Stimulated activated CD4-positive, alpha-beta T cell treated with anti-CD3 and anti-CD28 coated beads, Interleukin-4, amount 100 ng/mL, for 1 hour (primary cell): ENCODE measurements at places on chromosomes 16 and 17.

DNA sequence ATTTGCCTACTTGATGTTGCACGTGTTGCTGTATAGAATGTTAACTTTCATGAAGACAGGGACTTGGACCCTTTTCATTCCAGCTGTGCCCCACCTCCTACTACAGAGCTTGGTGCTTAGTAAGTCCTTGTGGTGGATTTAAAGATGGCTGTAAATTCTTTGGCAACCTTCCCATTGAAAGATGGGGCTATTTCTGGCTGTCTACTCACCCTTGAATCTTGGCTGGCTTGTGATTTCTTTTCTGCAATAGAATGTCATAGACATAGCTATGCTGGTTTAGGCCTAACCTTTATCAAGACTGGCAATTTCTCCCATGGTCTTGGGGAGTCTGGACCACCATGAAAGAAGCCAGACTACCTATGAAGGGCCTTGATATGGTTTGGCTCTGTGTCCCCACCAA lies 59.0 kb downstream of the ACSM2A start:
- DNase-seq = no peak

GRCh38 chr17:36848008-36848902 lies 89.0 kb upstream of the LHX1 start:
- no peak for DNase-seq

DNA sequence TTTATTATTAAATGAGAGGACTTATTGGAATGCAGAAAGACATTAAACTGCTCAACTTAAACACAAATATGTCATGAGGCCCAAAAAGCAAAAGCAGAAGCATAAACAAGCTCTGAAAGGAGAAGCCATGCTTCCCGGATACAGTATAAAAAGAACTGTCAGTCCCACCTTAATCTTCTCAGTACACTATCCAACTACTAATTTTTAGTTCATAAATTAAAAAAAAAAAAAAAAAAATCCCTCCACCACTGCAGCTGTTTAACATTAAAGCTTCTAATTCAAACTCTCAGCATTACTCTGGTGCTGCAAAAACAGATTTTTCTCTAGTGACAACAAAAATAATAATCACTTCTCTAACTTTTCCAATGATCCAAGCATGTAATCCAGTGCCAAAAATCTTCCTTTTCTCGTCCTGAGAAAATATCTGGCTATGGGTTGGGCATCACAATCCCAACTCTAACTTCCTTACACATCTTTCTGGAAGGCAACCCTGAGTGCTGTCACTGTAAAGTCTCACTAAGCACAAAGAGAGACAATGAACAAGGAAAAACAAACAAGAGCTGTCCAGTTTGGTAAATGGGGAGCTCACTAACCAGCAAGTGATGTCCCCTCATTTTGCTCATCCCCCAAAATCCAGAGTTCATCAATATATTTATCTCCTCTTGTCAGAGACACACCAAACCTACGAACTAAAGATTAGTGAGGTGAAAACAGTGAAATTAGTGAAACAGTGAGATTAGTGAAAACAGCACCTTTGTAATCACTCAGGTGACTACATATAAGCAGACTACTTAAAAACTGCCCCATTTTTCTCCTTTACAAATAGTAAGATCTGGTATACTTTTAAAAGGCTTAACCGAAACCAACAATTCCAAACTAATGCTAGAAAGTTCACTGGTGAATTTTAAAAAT lies 5.5 kb downstream of the USP32 start:
- DNase-seq = no peak

DNA sequence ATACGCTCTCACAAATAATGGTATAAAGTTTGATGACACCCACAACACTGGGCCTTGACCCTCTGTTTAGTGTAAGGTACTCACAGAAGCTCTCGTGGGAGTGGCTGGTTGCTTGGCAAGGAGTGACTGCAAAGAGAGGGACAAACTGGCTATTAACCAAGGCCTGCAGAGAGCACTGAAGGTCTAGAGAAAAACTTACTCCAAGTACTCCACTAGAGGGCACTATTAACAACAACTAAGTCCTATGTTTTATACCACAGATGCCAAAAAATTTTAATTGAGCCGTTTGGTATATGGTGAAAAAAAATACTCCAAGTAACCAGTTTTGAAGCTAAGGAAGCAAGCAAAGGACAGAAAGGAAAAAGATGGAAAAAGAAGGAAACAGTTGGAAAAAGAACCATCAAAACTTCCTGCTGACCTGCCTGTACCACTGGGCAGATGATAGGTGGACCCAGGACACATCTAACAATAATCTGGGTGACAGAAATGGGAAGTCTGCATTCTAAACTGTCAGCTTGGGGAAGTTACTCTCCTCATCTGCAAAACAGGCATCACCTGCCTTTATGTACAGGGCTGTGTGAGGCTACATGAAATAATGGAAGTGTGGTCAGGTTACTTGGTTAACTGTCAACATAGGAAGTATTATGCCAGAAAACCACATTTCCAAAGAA lies 23.2 kb downstream of the DYNC1LI2 start:
- no peak for DNase-seq

DNA sequence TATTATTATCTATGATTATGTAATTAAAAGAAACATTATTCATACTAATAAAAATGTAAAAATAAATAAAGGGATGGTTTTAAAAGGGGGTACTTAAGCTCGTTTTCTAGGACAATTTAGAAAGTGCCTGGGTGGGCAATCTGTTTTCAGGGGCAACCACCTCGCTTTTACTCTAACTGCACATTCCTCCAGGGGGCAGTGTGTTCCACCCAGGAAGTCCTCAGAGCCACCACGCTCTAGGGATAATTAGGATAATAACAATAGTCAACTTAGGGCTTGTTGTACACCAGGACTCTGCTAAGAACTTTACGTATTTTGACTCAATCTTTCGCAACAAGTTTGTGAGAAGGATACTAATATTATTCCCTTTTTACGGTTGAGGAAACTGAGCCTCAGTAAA lies 396.7 kb upstream of the MAF start:
- no peak for DNase-seq

DNA sequence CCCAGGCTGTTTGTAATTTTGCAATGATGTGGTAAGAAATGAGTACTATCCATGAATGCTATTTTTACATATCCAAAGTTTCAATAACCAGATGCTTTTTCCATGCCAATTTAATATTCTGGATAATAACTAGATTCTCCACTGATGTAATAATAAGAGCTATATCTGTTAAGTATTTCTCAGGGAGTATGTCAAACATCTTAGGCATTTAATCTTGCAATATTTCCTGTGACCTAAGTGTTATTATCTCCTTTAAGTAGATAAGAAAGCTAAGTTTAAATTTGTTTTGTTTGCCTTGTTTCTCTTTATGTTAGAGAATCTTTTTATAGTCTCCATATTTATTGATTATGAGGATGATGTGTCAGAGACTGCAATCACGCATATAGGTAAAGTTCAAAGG lies 32.3 kb upstream of the HS3ST3A1 start:
- no peak for DNase-seq

DNA sequence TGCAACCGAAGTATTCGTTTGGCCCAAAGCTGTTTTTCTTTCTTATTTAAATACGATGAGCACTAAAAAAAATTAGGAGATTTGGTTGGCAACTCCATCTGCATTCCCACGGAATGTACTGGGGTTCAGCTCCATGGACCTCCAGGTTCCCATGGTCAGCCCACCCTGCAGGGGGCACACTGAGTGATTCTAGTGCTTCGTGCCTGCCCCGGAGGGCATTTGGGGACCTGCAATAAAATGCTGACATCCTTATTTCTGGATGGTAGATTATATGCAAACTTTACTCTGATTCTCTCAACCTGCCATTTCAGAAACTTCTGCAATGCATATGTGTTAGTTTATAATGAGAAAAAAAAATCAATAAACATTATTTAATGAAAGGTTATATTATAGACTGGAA lies 339.4 kb downstream of the XYLT1 start:
- DNase-seq = no peak

GRCh38 chr16:17448640-17449638 lies 21.8 kb downstream of the XYLT1 start:
- DNase-seq = peak; percentile 13

GRCh38 chr16:873889-874288 lies 73.4 kb upstream of the GNG13 start:
- DNase-seq = no peak

DNA sequence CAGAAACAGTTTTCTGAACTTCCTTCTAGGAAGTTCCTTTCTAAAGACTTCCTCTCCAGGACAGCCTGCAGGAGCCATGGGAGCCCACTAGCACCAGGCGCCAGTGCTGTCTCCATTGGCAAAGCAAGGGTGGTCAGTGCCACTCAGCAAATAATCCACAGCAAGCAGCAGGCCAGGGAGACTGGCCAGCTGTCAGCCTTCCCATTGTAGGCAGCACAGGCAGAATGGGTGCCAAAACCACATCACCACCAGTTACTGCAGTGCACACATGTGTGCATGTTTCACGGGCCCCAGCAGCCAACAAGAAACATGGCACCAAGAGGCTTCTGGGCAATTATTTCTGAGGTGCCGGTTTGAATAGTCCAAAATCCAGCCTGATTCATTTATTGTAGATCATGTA lies 26.7 kb downstream of the DNASE1 start:
- DNase-seq = no peak

DNA sequence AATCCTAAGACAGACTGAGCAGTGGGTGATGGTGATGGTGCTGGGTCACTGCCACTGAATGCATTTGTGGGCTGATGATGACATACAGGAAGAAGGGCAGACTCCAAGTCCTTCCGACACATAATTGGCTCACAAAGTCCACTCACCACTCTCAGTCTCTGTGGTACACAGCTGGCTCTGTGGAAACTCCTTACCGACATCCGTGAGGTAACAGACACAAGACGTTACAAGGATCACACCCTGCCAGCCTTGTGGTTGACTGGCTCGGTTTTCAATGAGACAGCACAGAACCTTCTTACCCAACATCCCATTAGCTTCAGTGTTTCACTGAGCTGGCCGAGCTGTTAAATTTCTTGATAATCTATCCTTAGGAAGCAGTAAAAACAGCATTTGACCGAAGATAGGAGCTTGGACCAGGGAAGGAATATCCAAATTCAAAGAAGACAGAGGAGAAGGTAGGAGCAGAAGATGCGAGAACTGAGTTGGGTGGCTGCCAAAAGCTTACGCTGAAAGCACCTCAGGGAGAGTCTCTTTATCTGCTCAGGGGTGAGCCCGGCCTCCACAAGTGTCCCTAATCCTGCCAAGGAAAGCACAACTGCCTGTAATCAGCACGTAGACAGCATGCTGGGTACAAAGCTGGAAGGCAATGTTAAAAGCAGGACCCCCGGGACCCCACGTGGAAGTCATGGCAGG lies 5.5 kb upstream of the MXRA7 start:
- DNase-seq = no peak

GRCh38 chr16:72811188-72811720 lies 236.7 kb downstream of the ZFHX3 start:
- no peak for DNase-seq

GRCh38 chr16:57622361-57623250 lies 5.8 kb upstream of the ADGRG1 start:
- no peak for DNase-seq

DNA sequence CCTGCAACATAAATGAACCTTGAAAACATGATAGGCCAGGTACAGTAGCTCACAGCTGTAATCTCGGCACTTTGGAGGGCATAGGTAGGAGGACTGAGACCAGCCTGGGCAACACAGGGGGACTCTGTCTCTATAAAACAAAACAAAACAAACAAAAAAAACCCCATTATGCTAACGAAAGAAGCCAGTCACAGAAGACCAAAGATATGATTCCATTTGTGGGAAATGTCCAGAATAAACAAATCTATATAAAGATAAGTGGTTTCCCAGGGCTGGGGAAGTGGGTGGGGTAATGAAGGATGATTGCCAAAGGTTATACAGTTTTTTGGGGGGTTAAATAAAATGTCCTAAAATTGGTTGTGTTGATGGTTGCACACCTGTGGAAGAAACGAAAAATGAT lies 36.5 kb upstream of the SIAH1 start:
- DNase-seq = no peak

- no peak for DNase-seq
Measured at GRCh38 chr16:66690106-66690847, 6.3 kb downstream of the CMTM4 start.

DNA sequence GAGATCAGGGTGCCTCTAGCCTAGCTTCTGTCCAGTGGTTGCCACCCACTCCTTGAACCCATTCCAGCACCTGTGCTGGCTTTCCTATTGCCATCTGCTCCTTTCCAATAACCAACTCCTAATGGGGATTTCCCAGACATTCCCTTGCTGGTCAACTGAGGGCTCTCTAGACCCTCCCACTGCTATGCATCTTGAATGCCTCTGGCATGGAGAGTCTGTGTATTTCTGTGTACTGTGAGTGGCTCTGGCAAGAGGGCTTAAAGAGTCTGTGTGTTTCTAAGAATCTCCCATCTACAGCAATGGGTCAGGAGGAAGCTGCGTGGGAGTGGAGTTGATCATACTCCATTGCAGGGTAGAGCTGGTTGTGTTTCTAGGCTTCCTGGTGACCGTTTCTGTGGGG lies 11.0 kb upstream of the EPN3 start:
- no peak for DNase-seq

- no peak for DNase-seq
Measured at GRCh38 chr16:55453909-55454308, 25.1 kb upstream of the MMP2 start.

DNA sequence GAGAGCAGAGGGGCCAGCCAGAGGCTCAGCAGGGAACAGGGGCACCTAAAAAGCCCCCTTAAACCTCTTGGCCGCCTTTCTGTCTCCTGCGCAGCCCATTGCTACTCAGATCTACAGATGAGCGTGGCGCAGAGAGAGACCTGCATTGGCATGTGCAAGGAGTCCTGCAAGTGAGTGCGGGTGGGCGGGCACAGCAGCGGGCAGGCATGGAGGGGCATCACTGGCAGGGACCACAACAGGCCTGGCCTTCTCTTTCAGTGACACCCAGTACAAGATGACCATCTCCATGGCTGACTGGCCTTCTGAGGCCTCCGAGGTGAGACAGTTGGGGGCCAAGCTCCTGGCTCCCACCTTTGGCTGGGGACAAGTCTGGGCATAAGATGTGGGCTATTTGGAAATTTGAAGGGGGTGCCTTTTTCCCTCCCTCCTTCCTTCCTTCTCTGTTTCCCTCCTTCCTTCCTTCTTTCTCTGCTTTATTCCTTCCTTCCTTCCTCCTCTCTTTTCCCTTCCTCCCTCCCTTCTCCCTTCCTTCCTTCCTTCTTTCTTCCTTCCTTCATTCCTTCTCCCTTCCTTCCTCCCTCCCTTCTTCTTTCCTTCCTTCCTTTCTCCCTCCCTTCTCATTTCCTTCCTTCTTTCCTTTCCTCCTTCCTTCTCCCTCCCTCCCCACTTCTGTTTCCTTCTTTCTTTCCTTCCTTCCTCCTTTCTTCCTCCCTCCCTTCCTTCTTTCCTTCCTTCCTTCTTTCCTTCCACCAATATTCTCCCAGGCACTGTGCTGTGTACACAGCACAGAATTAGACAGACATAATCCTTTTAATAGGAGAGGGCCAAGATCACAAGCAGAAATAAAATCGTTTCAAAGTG lies 75.2 kb downstream of the SCNN1B start:
- no peak for DNase-seq

DNA sequence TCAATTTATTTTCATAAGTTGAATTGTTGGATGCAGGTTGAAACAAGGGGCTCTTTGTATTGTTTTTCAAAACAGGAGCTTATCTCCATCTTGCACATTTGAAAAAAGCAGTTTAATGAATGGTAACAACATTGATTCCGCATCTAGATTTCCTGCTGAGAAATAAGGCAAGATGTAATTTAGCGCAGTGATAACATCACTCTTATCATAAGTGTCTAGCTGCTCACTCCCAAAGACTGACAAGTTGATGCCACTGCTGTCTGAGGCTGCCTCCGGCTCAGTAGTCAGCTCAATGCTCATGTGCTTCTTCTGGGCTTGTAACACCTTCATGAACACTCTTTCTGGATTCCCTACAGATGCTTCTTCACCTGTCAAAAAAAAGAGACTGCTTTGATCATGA lies 92.4 kb downstream of the KPNA2 start:
- no peak for DNase-seq
